Stimulated activated CD8-positive, alpha-beta memory T cell treated with anti-CD3 and anti-CD28 coated beads, Interleukin-15, amount 100 ng/mL, for 48 hours (primary cell): ENCODE measurements at places on chromosomes 11 and 22.

- no peak for DNase-seq
These were observed 936 bp downstream of the BRD1 start for GRCh38 chr22:49826603-49827270.

DNA sequence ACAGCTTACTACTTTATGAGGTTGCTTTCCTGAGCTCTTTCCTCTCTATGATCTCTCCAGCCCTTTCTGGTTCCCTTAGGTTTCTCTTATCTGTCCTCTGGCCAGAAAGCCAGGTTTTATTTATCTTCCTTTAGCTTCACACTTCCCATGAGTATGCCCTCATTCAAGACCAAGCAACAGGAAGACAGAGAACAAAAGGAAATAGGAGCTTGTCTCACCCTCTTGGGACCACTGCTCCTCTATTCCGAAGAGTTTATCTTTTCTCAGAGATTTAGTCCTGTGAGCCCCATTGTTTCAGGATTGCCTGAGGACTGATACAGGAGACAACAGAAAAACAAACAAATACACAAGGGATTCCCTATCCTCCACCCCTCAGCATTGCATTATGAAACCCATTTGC is 62.4 kb upstream of the CCDC179 start:
- DNase-seq = no peak

DNA sequence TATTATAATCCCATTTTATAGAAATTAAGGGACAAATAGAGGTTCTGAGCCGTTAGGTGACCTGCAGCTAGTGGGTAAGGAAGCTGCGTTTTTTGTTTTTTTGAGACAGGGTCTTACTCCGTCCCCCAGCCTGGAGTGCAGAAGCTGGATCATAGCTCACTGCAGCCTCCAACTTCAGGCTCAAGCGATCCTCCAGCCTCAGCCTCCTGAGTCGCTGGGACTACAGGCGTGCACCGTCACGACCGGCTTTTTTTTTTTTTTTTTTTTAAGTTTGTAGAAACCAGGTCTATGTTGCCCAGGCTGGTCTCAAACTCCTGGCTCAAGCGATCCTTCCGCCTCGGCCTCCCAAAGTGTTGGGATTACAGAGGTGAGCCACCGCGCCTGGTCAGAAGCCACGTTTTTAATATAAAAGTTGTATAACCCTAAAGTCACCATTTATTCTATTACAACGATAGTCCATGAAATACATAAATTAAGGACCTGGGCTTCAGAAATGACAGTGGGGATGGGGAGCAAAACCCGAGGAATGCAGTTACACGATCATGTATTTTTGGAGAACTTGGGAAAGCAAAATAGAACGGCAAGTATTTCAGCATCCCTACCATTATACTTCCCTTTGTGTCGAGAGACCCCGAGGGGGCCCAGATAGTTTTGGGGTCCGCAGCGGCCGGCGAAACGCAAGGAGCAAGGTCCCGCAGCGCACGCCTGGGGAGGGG is 638 bp downstream of the SAAL1 start:
- DNase-seq = no peak

DNA sequence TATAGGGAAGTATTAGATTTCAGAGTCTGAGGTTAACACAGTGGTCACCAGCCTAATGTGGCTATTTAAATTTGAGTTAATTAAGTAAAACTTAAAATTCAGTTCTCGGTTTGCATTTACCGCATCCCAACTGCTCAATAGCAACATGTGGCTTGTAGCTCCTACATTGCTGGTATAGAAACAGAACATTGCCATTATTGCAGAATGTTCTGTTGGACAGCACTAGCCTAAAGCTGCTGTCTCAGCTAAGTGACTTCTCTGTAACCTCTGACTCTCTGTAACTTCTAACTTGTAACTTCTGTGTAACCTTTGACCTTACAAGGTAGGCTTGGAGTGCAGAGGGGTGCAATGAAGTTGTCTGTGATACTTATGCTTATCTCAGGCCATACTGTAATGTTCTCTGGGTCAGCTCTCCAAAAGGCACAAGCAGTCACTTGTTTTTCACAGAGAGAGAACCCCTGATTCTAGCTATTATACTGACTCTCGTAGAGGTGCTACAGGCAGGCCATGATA is 78.7 kb downstream of the ZNRF3 start:
- no peak for DNase-seq

DNA sequence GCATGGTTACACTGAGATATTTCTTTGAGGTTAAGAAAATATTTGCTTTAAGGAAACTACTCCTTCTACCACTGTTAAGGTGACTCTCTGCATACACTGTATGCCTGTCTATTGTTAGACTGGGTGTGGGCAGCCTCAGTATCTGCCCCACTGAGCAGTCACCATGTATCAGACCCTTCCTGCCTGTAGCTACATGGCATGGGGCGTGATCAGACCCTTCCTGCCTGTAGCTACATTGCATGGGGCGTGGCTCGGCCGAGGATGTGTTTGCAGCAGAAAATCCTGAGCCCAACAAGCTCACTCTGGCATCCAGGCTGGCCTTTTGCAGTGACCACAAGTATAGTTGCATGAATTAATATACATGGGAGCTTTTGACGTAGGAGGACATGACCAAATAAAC is 669.4 kb downstream of the OPCML start:
- no peak for DNase-seq

DNA sequence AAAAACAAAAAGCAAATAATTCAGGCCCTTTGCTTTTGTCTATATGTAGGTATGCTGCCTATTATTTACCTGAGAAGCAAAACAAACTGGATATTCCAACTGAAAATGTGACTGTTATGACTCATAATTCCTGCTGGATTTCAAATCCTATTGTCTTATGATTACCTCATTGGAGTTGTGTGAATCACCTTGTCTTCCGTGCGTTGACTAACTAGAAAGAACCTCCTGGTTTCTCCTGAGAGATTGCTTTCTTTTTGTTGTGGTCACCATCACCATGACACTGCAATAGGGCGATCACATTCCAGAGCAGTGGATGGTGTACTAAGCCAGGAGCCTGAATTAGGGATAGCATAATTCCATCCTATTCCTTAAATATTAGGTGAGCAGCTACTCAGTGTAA is 23.0 kb upstream of the EXPH5 start:
- DNase-seq = no peak

- DNase-seq = peak; percentile 16
These were observed at the start of gene PNPLA5 for GRCh38 chr22:43891360-43892182. Gene PNPLA5, minus strand, starts transcription at chr22:43892013. Its CDS starts 133 bp downstream, at chr22:43891880.
